ENCODE measurements at places on chromosomes 4 and X. TPM values are rescaled to one million over a fixed set of nuclear protein-coding genes. Genes with fewer than 3 reads are reported as not detected.

The KDR gene
- not detected for total RNA-seq

The OTC gene
- total RNA-seq = not detected

GRCh38 chr4:3010998-3011397 lies 47.6 kb downstream of the GRK4 start:
- ATAC-seq = no peak

DNA sequence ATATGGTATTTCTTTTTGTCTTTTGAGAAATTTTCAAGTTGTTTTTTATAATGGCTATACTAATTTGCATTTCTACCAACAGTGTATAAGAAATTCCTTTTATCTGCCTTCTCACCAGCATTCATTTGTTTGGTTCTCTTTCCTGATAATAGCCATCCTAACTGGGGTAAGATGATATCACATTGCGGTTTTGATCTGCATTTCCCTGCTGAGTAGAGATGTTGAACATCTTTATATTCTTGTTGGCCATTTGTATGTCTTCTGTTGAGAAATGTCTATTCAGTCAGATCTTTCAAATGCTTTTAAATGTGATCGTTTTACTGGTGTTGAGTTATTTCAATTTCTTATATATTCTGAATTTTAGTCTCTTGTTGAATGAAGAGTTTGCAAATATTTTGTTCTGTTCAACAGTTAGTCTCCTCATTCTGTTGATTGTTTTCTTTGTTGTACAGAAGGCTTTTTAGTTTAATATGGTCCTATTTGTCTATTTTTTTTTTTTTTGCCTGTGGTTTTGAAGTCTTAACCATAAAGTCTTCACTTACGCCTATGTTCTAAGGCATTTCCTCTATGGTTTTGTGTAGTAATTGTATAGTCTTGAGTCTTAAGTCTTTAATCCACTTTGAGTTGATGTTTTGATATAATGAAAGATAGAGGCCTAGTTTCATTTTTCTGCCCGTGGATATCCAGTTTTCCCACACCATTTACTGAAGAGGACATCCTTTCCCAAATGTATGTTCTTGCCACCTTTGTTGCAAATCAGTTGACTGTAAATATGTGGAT lies 1566.9 kb downstream of the STIM2 start:
- no peak for ATAC-seq
